ENCODE measurements at places on chromosomes 11 and 22.
A peak's percentile ranks its signal among the peaks of the same experiment; 100 is the strongest.

GRCh38 chr11:67463680-67464410 is 5.2 kb downstream of the TMEM134 start:
- no peak for DNase-seq

DNA sequence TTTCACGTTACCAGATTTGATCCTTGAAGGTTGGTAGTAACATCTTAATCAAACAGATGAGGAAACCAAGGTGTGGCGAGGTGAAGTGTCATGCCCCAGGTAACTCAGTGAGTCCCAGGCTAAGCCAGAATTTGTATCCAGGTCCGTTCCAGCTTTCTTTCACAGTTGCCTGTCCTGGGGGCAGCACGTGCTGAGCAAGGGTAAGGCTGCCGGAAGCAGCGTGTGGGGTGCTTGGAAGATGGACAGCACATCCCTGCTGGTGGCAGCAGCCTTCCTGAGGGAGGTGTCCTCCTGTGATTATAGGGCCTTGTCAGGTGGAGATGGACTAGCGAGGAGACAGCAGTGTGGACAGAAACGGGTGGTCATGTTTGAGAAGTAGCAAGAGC is 50.9 kb downstream of the TRIOBP start:
- no peak for DNase-seq

DNA sequence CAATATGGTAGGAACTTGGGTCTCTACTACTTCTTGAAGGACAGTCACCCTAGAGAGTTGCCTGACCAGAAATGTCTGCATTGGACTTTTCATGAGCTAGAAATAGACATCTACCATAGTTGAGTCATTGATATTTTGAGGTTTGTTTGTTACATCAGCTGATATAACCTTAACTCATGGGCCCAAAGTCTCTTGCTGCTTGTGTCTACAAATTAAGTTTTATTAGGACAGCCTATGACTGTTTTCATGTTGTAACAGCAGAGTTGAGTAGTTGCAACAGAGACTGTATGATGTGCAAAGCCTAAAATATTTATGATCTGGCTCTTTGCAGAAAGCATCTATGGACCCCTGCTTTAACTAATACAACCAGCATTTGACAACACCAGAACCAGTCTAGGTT is 155.3 kb downstream of the MIAT start:
- no peak for DNase-seq

DNA sequence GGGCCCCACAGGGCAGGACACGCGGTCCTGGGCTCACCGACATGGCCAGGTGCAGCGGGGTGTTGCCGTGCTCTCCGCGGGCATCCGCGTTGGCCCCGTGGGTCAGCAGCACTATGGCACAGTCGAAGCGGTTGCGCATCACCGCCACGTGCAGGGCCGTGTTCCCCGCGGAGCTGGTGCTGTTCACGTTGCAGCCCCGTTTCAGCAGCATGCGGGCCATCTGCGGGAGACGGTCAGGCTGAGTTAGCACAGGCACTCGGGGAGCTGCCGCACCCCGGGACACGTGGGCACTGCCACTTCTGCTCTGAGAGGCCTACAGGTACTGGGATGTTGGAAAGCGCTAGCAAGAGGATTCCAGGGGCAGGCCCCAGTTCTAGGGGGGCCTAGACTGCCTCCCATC is 22.3 kb upstream of the BAIAP2L2 start:
- DNase-seq, result no peak

- no peak for DNase-seq
These were observed 302.0 kb downstream of the ETS1 start for GRCh38 chr11:128285321-128285720.

DNA sequence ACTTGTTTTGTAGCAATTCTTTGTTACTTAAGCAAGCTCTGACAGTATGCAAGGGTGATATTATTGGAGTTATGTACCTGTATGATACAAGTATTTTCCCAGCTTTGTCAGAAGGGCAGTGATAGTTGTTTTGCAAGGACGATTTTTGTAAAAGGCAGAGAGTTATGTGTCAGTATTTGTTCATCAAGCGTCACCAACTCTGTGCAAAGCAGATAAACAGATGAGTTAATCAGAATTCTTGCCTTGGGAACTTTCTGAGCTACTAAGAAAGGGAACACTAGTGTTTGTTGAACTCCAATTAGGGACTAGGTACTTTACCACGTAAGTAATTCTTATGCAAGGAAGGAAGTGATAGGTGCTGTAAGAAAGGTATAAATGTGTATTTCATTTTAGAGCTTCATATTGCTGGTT is 1.4 kb downstream of the USP47 start:
- peak; percentile 58 for DNase-seq

GRCh38 chr22:32591620-32592019 is 117.0 kb downstream of the FBXO7 start:
- no peak for DNase-seq

- no peak for DNase-seq
These were observed 174.0 kb downstream of the TBC1D22A start for GRCh38 chr22:46936378-46936903.

DNA sequence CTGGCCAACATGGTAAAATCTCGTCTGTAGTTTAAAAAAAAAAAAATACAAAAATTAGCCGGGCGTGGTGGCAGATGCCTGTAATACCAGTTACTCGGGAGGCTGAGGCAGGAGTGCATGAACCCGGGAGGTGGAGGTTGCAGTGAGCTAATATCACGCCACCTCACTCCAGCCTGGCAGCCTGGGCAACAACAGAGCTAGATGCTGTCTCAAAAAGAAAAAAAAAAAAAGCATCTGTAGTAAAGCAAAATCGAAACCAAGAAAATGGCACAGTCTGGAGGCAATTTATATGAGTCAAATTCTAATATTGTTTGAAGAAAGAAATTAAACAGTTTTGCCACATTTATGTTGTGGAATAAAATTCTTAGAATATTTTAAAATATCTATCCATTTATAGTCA is 365.0 kb upstream of the CHORDC1 start:
- DNase-seq, result no peak

DNA sequence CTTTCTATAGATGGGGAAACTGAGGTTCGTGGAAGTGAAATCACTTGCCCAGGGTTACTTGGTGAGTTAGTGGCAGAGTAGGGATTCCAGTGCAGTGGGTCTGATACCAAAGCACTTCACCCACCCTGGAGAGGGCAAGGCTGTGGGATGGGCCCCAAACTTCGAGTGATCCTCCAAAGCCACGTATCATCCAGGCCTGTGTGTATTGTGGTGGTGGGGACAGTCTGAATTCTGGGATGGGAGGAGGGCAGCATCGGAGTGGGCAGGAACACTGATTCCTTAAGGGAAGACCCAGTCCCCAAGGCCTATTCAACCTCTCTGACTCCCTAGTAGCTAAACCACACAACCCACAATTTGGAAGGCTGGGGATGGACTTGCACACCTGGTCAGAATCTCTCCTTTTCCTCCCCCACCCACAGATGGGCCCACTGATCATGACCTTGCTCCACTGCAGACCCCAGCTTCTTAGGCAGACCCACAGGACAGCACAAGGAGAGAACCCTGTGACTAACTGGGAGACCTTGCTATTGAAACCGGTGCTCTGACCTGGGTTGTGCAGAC is 11.5 kb downstream of the TMPRSS13 start:
- no peak for DNase-seq

DNA sequence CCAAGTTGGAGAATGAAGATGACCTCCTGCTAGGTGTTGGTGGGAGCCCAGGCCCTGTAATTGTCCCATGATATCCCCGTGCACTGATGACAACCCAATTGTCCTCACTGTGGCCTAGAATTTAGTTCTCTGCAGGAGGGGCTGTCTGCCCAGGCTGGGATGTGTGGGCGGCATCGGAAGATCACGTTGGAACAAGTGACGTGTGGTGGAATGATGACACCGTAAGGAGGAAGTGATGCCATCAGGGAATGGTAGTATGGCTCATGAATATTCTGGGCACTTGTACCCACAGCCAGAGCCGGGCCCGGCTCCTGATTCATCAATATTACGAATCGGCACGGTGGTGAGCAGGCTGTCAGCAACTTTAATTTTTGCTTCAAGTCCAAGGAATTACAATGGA is 111.6 kb downstream of the MIAT start:
- no peak for DNase-seq

- DNase-seq, result no peak
These were observed 247.8 kb downstream of the TBC1D22A start for GRCh38 chr22:47010211-47010610.

All from naive thymus-derived CD8-positive, alpha-beta T cell (primary cell).